ENCODE measurements at places on chromosomes 4 and X. TPM values are rescaled to one million over a fixed set of nuclear protein-coding genes. Genes with fewer than 3 reads are reported as not detected.

DNA sequence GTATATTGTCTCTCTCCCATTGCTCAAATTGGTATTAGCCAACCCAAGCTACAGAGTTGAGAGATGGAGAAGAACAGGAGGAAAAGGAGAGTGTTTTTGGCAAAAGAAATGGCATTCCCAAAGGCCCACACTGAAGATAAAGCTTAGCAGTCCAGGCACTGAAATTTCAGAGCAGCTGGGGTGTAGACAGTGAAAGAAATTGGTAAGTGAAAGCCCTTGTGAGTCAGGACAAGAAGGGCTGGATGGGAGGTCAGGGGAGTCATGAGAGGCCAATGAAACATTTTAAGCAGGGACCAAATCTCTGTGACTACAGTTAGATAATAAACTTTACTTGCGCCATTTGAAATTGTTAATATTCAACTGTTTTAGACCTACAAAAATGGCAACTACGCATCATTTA is 177.7 kb downstream of the ADAMTS3 start:
- DNase-seq = no peak

DNA sequence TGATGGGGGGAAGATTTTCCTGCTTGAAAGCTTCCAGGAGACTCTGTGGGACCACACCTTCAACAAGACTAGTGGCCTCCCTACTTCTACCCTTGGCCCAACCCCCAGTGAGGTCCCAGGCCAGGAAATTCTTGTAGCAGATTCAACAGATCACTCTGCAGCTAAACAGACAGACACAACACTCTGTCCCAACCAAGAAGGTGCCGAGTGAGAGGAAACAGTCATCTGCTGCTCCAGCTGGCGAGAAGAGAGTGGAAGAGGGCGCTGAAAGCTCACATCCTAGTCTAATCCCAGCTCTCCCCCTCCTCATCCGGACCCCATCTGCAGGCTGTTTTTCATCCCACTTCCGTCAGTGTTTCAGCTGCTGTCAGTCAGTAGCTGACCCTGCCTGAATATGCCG is 63.4 kb downstream of the CHRDL1 start:
- DNase-seq = no peak

- DNase-seq = no peak
Observed at GRCh38 chr4:142347241-142347640, 498.9 kb downstream of the INPP4B start.

DNA sequence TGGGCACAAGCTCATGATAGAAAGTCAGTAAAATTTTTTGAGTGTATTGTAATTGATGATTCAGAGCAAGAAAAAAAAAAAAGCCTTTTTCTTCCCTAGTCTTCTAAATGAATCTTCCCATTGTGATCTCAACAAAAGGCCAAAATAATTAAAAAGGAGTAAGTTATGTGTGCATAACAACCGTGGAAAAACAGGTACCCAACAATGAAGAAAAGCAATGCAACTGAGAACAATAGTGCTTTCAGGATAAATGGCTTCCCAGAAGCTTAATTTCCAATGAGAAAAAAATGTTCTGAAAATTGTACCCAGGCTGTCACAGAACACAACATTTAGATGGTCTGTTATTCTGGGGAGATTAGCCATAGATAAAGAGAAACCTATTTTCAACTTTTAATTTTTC is 399.0 kb upstream of the AGA start:
- no peak for DNase-seq

DNA sequence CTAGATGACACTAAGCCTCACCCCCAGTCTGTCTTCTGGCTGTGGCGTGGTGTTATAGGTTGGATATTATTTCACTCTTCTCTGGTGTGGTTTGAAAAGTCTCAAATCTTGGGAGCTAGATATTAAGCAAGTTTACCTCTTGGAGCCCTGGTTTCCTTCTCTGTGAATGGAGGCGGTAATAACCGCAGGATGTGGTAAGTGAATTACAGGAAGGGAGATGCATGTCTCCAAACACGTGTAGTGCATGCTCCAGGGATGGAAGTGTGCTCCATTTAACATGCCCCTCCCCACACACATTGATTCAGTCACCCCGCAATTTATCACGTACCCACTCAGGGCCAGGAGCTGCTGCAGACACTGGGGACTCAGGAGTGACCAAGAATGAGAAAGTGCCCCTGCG is 4.9 kb downstream of the ZNF275 start:
- DNase-seq = no peak

GRCh38 chrX:39196192-39197102 is 395.2 kb downstream of the MID1IP1 start:
- peak; percentile 25 for DNase-seq

Gene GATA1
- not detected for total RNA-seq

- no peak for DNase-seq
Observed at GRCh38 chrX:42495139-42495538, 282.8 kb downstream of the PPP1R2C start.

Gene SLC2A9
- total RNA-seq = 1.2 TPM

GRCh38 chr4:74307170-74307569 is 1.1 kb upstream of the EPGN start:
- no peak for DNase-seq

DNA sequence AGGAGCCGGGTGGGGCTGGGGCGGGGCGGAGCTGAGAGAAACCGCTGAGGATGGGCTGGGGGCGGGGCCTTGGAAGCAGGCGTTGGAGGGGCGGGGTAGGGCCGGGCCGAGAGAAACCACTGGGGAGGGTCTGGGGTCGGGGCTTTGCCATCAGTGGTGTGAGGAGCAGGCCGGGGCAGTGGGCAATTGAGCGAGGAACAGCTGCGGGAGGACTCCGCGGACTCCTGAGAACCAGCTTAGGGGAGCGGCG is 1.3 kb upstream of the EOLA2 start:
- DNase-seq = no peak

GRCh38 chr4:113537628-113538027 is 223.9 kb downstream of the CAMK2D start:
- no peak for DNase-seq

Gene DDX53
- not detected for total RNA-seq

Gene CENPVL2
- total RNA-seq = not detected

GRCh38 chr4:21090094-21090666 is 389.9 kb downstream of the PACRGL start:
- no peak for DNase-seq

- DNase-seq = no peak
Observed at GRCh38 chr4:122681568-122681967, 50.9 kb upstream of the BBS12 start.

DNA sequence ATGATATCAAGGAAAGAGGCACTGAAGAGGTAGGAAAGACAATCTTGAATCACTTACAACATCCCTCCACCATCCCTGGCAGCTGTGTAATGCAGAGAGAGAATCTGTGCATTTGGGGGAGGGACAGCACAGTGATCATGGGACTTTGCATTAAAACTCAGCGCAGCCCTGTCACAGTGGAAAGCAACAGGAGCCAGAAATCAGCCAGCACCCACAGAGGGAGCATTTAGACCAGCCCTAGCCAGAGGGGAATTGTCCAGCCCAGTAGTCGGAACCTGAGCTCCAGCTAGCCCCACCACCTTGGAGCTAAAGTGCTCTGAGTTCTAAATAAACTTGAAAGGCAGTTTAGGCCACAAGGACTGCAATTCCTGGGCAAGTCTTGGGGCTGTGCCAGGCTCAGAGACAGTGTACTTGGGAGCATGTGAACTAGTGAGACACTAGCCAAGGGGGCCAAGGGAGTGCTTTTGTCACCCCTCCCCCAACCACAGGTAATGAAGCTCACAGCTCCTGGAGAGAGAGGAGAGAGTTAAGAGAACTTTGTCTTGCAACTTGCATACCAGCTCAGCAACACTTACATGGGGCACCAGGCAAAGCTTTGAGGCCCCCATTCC is 83.9 kb upstream of the FAM241A start:
- DNase-seq = no peak

GRCh38 chr4:99625369-99625768 is 32.3 kb downstream of the C4orf54 start:
- DNase-seq = no peak

DNA sequence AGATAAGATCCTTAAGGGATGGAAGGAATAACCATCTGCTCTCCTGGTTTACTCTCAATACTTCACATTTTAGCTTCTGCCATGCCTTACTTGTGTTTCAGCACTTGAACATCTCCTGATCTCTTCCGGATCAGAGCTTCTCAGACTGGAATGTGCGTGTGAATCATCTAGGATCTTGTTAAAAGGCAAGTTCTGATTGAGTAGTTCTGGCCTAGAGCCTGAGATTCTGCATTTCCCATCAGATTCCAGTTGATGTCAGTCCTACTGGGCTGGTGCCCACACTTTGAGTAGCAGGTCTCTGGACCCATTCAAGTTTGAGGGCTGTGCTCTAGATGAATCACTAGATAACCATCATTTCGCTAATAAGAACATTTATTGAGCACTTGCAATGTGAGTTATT is 20.0 kb downstream of the NDP start:
- no peak for DNase-seq

DNA sequence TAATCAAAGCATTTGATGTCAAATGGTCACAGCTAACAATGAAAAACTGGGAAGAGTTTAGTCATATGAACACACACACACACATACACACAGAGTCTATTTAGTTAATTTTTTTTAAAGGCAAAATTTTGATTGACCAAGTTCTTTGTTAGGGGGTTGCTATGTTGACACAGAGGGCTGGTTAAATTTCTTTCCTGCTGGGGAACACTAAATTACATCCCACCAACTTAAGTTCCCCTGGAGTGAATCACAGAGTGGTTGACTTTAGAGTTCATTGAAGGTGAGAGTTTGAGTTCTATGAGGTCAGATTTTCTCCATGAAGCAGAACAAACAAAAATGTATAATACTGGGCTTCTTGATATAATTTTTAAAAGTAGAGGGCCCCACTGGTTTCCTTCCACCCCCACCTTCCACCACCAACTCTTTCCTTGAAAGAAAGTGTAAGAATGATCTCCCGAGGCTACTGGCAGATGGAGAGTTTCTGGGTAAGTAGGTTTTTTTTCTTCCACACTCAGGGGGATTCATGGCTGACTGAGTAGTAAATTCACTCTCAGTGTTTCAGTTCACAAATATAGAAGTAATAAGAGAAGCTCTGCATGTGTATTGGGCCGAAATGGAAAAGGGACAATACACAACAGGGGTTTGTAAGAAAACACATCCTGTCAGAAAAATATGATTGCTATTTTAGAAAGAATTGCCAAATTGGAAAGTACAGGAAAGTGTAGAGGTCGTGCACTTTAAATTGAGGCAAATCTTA is 917.0 kb upstream of the LCORL start:
- DNase-seq = no peak

Gene ARHGAP24
- total RNA-seq = not detected

- no peak for DNase-seq
Observed at GRCh38 chrX:15087747-15088146, 182.1 kb downstream of the ASB9 start.

DNA sequence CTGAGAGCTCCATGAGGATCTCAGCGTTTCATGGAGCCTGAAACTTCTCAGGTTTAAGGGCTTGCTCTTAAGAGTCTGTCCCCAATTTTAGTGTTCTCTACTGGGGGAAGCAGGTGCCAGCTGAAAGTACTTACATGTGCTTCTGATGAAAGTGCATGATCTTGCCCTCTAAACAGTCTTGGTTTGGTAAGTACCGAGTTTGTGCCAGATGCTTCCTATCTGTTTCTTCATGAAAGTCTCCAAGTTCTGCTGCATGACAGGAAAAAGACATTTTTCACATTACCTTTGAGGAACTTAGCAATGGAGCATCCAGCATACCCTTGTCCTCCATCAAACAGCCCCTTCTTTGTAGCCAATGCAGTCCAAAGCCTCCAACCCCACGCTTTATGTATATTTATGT is 42.0 kb downstream of the FRMD7 start:
- DNase-seq = no peak

- DNase-seq = no peak
Observed at GRCh38 chr4:707929-708630, 2.4 kb downstream of the PCGF3 start.

Measured in activated naive CD4-positive, alpha-beta T cell treated with anti-CD3 and anti-CD28 coated beads, Interleukin-2, amount 50 U/mL, for 72 hours (primary cell).